ENCODE measurements at places on chromosomes 5 and 9.

- no peak for DNase-seq
Observed at GRCh38 chr9:76512826-76513225, 53.8 kb downstream of the GCNT1 start.

GRCh38 chr5:38396766-38397165 lies 138.4 kb downstream of the EGFLAM start:
- DNase-seq: no peak

- no peak for DNase-seq
Observed at GRCh38 chr9:70878576-70878975, 242.8 kb downstream of the TRPM3 start.

- no peak for DNase-seq
Observed at GRCh38 chr9:133333011-133333410, 3.0 kb downstream of the SURF6 start.

DNA sequence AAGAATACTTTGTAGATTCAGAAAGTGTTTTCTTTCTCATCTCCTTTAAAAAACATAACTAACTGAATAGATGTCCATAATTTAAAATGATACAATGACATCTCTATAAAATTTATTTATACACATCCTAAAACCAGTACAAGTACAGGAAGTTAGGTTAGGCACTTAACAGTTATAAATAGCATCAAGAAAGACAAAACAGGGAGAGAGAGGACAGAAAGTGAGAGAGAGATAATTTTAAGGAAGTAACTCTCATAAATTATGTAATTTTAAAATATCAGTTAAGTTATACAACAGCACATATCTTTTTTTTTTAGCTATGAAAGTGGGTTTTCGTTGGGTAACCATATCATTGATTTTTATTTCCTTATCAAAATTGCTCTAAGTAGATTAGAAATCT lies 1068.6 kb downstream of the TAF11L14 start:
- no peak for DNase-seq

DNA sequence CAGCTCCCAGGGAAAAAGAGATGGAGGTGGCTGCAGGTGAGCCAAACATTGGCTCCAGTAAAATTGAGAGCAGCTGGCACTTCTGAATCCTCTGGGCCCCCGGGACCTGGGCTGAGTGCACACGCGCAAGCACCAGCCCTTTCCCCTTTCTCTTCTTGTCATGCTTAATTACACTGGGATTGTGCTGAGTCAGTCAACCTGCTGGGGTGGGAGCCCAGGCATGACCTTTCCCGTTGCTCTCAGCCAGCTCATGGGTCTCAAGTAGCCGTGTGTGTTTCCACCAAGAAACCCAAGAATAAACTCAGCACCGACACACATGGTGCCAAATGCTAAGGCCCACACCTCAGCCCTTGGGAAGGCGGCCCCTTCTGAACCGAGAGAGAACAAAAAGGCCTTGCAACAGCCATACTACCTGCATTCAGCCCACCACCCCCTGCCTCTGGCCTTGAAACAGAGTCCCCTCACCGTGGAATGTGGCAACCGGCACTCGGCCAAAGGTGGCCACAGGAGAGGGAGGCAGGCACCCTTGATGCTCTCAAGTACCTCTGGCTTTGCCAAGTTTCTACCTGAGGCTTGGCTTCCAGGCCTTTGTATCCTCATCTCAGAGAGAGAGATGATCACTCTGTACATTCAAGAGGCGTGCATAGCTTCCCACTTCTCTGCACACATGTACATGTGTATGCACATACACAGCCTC lies 28.1 kb downstream of the SLIT3 start:
- DNase-seq: no peak

Data from T-cell (primary cell).